ENCODE measurements at places on chromosomes 2 and 18.

DNA sequence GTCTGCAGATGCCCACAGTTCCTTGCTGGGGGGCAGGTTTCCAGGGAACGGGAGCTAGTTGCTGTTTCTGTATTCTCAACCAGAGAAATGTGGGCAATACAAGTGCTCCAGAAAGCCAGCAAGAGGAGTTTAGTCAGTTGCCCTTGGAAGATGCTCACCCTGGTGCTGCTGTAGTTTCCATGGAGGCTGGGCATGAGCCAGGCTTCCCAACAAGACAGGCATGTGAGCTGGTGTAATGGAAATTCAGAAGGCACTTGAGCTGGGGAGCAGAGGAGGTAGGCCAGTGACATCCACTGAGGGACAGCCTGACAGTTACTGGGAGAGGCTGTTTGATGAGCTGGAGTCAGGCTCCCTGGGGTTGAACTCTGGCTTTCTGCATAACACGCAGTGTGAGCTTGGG, 7.7 kb downstream of the HK2 start:
- no peak for DNase-seq

DNA sequence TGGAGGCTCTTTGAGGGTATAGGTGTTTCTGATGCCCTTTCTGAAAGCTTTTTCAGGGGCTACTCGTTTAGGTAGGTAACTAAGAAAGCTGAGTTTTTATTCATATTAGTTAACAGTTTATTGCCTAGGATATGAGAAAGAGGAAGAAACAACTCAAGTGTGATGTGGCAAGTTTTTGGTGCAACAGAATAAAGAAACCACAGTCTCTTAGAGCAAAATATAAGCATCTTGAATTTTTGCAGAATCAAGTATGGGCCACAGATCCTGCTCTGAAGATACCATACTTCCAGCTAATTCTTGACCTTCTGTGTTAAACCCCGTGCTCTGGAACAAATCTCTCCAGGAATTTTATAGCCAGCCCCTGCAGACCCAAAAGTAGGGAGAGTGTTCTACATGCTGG, 147.7 kb upstream of the SLC1A4 start:
- DNase-seq: no peak

DNA sequence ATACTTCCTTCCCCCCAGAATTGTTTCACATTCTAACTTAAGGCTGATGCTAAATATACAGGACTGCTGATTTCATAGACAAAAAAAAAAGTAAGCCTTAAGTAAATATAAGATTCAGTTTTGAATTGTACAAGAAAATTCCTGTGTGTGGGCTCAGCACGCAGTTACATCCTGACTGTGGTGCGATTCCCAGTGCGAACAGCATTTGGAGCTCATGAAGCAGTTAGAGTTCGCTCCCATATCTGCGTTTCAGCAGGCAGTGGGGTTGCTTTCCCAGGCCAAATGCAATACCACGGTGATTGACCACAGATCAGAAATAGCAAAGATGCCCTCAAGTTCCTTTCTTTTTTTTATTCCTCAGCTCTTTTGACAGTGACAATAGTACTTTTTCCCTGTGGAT, 75.6 kb downstream of the SATB2 start:
- no peak for DNase-seq

DNA sequence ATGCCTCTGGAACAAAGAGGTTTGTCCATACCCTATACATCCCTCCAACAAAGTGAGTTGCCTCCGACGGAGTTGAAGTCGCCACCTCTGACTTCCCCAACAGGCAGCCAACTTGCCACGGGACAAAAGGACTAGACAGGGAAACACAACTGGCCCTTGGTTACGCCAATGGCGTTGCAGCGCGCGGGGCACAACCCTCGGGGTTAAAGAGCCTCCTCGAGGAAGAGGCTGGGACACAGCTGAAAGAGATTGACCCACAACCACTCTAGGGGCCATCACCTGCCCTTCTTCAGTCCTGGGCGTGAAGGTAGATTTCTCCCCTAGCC, 545 bp downstream of the GTF3C2 start:
- DNase-seq: no peak

- no peak for DNase-seq
Measured at GRCh38 chr18:5746844-5747243, 148.5 kb downstream of the TMEM200C start.

GRCh38 chr2:71393216-71393615, 60.1 kb upstream of the DYSF start:
- DNase-seq: no peak

GRCh38 chr18:55509631-55510324, 78.2 kb downstream of the TCF4 start:
- no peak for DNase-seq

- DNase-seq: no peak
Measured at GRCh38 chr2:240932001-240932723, 26.0 kb downstream of the CROCC2 start.

DNA sequence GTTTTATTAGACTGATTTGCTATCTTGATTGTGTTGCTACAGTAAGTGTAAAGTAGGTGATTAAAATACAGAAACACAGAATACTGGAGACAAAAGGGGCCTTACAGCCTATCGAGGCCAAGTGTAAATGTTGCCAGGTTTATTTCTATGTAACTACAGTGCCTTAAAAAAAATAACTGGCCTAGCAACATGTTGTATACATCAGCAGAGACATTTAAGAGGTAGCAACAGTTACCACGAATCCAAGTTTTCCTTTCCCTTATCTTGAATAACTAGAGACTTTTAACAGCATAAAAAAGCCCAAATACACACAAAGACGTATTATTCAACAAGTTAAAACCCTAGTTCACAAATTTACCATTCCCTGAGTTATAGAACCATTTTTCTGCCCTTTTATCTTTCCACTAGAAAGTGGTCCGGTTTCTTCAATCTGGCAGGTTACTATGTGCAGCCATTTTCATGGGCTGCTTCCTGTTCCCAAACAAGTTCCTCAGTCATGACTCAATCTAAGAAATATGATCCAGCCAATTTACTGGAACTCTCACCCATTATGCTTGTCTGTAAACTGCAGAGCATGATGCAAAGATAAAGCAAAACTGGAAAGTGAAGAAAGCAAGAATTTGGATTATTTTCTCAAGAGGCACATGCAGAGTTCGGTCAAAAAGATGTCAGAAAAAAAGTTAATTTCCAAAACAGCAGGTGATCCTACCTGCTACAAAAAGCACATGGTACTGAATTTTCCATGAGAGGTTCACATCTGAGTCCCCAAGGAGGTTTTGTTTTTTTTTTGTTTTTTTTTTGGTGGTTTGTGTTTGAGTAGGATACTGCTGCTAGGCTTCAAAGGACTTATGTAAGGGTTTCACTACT, 22.2 kb downstream of the NFE2L2 start:
- DNase-seq: peak; percentile 67

DNA sequence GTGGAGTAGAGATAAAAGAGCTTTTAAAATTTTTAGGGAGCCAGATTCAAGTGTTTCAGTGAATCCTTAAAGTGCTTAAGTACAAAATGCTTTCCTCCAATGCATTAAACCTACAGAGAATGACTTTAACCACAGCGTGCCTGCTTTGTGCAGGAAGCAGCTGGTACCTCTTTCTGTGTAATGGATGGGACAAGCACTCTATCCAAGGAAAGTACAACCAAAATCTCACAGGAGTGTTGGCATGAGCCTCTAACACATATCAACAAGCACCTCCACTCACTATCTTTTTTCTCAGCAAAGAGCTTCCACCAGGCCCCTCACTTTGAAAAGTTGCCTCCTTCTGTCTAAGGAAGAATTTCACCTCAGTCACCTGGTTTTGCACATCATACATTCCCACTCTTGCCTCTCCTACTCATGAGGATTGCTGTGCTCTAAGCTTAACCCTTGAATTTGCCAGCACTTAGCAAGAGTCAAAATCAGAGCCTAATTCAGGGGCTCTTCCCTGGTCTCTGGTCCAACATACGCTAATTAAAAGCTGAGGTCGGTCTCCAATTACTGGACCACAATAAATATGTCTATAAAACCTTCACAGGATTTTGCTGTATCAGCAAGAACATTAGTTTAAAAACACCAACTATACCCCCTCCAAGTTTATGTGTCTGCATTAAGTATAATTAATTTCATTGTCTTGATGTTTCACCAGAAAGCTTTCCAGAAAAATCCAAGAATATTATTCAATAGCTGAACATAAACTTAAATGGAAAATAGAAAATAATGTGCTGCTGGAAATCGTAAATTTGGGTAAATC, 68.9 kb downstream of the ZNF521 start:
- DNase-seq: no peak

- DNase-seq: no peak
Measured at GRCh38 chr2:18959952-18960717, 370.8 kb upstream of the NT5C1B start.

- no peak for DNase-seq
Measured at GRCh38 chr2:97706112-97706511, 7.3 kb upstream of the ZAP70 start.

DNA sequence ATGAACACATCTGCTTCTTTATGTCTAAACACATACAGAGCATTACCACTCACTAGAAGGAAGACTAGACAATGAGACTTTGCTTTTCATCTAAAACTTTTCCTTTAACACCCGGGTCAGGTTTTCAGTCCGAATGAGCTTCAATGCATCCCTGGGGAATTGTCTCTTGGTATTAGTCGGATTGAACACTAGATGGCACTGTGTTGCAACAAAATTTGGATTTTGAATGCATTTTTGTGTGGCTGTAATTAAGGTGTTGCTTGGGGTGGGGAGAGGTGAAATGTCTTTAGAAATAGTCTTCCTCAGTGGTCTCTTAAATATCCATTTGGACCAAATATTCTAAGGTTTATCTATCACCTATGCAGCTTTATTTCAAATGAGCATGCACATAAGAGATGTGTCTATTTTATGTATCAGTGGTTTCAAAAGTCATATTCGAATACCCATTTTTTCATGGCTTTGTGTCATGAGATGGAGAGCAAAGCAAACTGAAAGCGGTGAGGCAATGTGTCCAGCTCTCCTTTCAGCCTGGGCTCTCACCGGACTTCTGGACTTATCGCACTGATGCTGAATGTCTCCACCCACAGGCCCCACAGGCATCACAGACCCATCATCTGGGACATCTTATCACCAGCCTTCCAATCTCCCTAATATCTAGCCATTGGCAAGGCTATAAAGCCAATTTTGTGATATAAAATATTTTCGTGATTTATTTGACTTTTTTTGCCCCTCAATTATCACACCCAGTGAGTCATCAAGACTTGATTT, 510.3 kb downstream of the RNF144A start:
- peak; percentile 45 for DNase-seq
